Suprapubic skin (tissue), 4 donors: ENCODE measurements at places on chromosomes 11 and 22. TPM values are rescaled to one million over a fixed set of nuclear protein-coding genes. Genes with fewer than 3 reads are reported as not detected.

GRCh38 chr22:22855617-22856308 lies 31.9 kb upstream of the IGLL5 start:
- no peak overlapping the region for H3K27ac ChIP-seq
- no peaks in the 10 kb centered on the region for H3K36me3 ChIP-seq
- H3K4me3 ChIP-seq, result no peak overlapping the region

Gene OR6A2
- total RNA-seq, result not detected

Gene MMP12
- not detected for total RNA-seq

GRCh38 chr11:116928102-116928777 lies 90.8 kb upstream of the APOA1 start:
- H3K36me3 ChIP-seq, result peaks cover 25% of the 10 kb centered on the region
- no peak overlapping the region for H3K27ac ChIP-seq
- peaks cover 43% of the 10 kb centered on the region for H3K4me1 ChIP-seq
- H3K4me3 ChIP-seq, result no peak overlapping the region
- H3K27me3 ChIP-seq, result no peaks in the 10 kb centered on the region

DNA sequence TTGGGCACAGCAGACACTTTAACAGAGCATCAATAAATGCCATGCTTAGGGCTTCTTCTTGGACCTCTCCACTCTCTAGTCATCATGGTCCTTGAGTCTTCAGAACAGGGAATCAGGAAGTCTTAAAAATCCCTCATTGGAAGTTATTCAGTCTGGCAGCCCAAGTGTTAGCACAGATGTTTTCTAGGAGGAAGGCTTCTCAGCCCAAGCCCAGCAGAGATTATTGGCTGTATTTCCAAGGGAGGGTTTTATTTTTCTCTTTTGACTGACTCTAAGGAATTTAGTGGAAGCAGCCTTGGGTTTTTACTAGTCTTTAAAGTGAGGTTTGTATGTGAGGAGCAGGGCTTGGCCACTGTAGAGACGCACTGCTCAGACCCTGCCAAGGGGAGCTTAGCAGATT lies 41.9 kb downstream of the CEP164 start:
- H3K4me1 ChIP-seq, result no peaks in the 10 kb centered on the region
- H3K4me3 ChIP-seq, result no peak overlapping the region
- no peak for DNase-seq

- H3K36me3 ChIP-seq, result no peaks in the 10 kb centered on the region
- DNase-seq, result no peak
- H3K27me3 ChIP-seq, result no peaks in the 10 kb centered on the region
- H3K4me1 ChIP-seq, result no peaks in the 10 kb centered on the region
- H3K27ac ChIP-seq, result no peak overlapping the region
These were observed 94.8 kb upstream of the PHOX2A start for GRCh38 chr11:72338741-72339140.

- no peak overlapping the region for H3K4me3 ChIP-seq
- H3K36me3 ChIP-seq, result no peaks in the 10 kb centered on the region
- peaks cover 78% of the 10 kb centered on the region for H3K27me3 ChIP-seq
- DNase-seq, result peak; percentile 50
- H3K4me1 ChIP-seq, result peaks cover 17% of the 10 kb centered on the region
- H3K27ac ChIP-seq, result no peak overlapping the region
These were observed 25.4 kb upstream of the MUC5B start for GRCh38 chr11:1197431-1197885.

Gene RASL10A
- 0.34 TPM for total RNA-seq

GRCh38 chr11:45165386-45165785 lies 18.9 kb downstream of the PRDM11 start:
- H3K4me1 ChIP-seq, result peaks cover 10% of the 10 kb centered on the region
- H3K36me3 ChIP-seq, result no peaks in the 10 kb centered on the region
- no peaks in the 10 kb centered on the region for H3K27me3 ChIP-seq

Gene SLC25A18
- 0.55 TPM for total RNA-seq

GRCh38 chr22:47630741-47631534 lies 868.5 kb downstream of the TBC1D22A start:
- peaks cover 17% of the 10 kb centered on the region for H3K27me3 ChIP-seq
- no peak overlapping the region for H3K4me3 ChIP-seq
- peaks cover 16% of the 10 kb centered on the region for H3K4me1 ChIP-seq
- no peak for DNase-seq
- H3K36me3 ChIP-seq, result no peaks in the 10 kb centered on the region

GRCh38 chr11:35303596-35304385 lies 115.6 kb downstream of the SLC1A2 start:
- no peaks in the 10 kb centered on the region for H3K27me3 ChIP-seq

Gene PANX1
- 8.9 TPM for total RNA-seq

DNA sequence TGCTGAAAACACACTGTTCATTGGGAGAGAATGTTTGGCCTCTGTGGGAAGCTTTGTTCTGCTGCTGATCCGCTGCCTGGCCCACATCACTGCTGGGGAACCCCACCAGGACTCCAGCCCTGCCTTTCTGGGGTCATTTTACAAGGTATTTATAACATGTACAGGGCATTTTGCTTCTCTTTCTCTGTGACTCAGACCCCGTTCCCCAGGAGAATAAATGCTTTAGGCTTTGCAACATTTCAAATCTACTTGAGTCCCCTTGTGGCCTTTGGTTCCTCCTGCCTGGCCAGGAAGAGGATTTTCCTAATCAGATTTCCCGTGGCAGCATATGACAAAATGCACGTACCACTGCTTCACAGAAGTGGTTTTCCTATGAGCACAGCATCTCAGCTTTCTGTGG lies 43.0 kb downstream of the BTG4 start:
- no peaks in the 10 kb centered on the region for H3K36me3 ChIP-seq
- no peaks in the 10 kb centered on the region for H3K4me1 ChIP-seq
- no peak overlapping the region for H3K27ac ChIP-seq

GRCh38 chr11:57476047-57476756 lies 15.9 kb downstream of the RTN4RL2 start:
- H3K27me3 ChIP-seq, result no peaks in the 10 kb centered on the region
- DNase-seq, result no peak
- H3K4me3 ChIP-seq, result peak overlapping the region; percentile 56
- H3K36me3 ChIP-seq, result no peaks in the 10 kb centered on the region

DNA sequence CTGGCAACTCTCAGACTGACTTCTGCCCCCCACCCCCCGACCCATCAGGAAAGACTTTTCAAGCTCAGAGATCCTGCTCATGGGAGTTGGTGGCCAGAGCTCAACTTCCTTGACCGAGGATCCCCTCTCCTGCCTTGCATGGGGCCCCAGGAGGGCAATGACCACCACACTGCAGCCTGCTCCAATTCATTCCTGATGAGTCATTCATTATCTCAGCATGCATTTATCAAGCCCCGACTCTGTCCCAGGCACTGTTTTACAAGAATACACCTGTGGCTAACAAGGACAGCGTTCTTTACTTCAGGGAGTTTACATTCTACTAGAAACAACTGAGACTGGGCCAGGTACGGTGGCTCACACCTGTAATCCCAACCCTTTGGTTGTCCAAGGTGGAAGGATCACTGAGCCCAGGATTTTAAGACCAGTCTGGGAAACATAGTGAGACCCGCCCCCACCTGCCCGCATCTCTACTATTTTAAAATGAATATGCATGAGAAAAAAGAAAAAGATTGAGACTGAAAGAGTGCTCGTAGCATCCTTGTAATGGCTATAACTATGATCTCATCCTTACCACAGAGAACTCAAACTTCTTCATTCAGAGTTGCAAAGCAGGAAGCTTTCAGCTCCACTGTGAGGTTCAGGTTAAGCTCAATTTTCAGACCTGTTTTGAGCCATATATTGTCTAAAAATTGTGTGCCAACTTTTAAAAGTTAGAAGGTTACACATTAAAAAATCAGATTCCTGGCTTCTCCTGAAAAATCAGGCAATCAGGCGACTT lies 60.4 kb downstream of the FEZ1 start:
- H3K27me3 ChIP-seq, result peaks cover 1% of the 10 kb centered on the region
- no peak overlapping the region for H3K27ac ChIP-seq
- H3K36me3 ChIP-seq, result no peaks in the 10 kb centered on the region
- no peak overlapping the region for H3K4me3 ChIP-seq
- no peak for DNase-seq

DNA sequence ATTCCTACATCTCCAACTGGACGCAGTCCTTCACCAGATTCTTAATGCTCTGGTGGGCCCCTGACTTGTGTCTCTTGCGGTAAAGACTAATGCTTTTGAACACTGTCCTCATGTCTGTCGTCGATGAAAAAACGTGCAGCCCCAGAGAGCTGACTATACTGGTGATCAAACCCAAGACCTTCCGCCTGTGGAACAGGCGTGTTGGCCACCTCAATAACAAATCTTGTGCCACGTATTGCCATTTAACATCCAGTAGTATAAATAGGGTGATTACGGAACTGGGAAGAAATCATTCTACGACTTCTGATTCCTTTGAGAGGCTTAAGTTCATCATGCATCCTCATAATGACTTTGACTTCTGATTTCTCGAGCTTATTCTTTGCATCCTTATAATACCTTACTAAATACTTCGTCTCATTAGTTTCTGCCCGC lies 45.6 kb downstream of the OR4D9 start:
- no peak for DNase-seq
- peak overlapping the region; percentile 15 for H3K27ac ChIP-seq
- no peaks in the 10 kb centered on the region for H3K36me3 ChIP-seq
- peak overlapping the region; percentile 38 for H3K4me3 ChIP-seq
- H3K27me3 ChIP-seq, result no peaks in the 10 kb centered on the region

- no peaks in the 10 kb centered on the region for H3K36me3 ChIP-seq
- H3K4me1 ChIP-seq, result peaks cover 18% of the 10 kb centered on the region
- no peak overlapping the region for H3K4me3 ChIP-seq
- no peaks in the 10 kb centered on the region for H3K27me3 ChIP-seq
- no peak overlapping the region for H3K27ac ChIP-seq
These were observed 753.0 kb downstream of the NTM start for GRCh38 chr11:132123449-132123848.

- no peak overlapping the region for H3K4me3 ChIP-seq
- no peak for DNase-seq
- H3K27ac ChIP-seq, result no peak overlapping the region
- no peaks in the 10 kb centered on the region for H3K36me3 ChIP-seq
- H3K4me1 ChIP-seq, result no peaks in the 10 kb centered on the region
These were observed 57.8 kb downstream of the ATG16L2 start for GRCh38 chr11:72872012-72872411.

Gene MMP10
- not detected for total RNA-seq

Gene PGM2L1
- total RNA-seq, result 2.0 TPM

Gene RASSF10
- 22.0 TPM for total RNA-seq
